Left ventricle myocardium superior (tissue), 1 donor: ENCODE measurements at places on chromosomes 4 and X.
A peak's percentile ranks its signal among the peaks of the same experiment; 100 is the strongest.

GRCh38 chrX:150324919-150325318, 38.2 kb upstream of the MAMLD1 start:
- DNase-seq: no peak

DNA sequence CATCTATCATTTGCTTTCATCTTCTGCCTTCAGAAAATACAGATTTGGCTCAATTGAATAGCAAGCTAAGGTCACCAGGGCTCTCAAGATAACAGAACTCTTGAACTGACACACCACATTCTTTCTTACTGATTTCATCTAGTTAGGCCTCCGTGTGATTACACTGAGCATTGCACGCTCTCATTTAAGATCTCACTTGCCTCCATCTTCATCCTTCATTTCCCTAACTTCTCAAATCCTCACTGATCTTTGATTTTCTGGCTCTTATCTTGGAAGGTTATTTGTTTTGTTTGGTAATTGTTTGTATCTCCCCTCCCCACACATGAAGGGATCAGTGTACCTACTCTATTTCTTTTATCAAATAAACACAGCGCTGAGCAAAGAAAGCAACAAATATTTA, 47.7 kb downstream of the MANBA start:
- DNase-seq: no peak

DNA sequence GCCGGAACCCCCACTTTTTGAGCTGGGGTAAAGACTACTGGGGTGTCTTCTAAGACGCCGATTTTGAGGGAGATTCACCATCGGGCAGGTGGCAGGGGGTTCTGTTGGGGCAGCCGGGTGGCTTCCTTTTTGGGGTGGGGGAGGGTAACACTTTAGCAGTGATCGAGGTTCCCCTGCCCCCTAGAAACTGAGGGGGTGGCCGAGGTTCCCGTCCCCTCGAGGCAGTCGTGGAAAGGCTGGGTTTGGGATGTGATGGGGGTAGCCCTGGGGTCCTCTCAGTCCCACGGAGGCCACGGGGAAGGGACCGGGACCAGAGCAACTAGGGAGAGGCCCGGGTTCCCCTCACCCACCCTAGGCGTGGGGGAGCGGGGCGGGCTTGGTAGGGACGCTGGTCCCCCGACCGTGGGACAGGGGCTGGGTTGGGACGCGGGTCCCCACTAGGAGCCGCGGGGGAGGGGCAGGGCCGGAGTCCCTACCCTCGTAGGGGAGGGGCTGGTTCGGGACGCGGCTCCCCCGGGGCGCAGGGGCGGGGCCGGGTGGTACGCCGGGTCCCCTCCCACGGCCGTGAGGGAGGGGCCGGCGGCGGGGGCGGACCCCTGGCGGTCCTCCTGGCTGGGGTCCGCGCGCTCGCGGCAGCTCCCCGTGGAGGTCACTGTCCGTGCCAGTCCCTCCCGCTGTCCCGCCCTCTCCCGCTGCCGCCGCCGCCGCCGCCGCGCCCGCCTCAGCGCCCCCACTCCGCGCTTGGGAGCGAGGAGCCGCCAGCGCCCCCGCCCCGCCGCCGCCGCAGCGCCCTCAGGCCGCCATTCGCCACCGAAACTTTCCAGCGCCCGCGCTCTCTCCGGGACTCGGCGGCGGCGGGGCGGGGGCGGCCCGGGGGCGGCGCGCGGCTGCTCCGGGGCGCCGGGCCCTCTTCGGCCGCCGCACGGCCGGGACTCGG, at the start of gene TBL1X:
TBL1X (plus strand) TSS at position 624 of the 937 bp plus-strand sequence. CDS start 188,529 bp downstream, outside the sequence.
- peak; percentile 79 for DNase-seq

DNA sequence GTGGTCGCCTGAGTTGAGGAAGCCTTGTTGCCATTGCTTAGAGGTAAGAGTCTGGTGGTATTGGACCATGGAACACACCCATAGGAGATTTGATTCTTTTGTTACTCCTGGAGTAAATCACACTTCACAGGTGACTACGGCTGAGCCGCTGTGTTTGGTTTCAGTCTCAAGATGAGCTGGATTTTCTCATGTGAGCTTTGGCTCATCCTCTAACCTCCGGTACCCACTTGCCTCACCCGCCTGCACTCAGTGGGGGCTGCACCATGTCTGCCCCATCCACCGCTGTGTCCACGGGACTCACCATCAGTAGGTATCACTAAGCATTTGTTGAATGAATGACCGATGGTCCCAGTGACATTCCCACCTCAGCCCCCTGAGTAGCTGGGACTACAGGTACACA, 52.7 kb downstream of the HTT-AS start:
- no peak for DNase-seq

DNA sequence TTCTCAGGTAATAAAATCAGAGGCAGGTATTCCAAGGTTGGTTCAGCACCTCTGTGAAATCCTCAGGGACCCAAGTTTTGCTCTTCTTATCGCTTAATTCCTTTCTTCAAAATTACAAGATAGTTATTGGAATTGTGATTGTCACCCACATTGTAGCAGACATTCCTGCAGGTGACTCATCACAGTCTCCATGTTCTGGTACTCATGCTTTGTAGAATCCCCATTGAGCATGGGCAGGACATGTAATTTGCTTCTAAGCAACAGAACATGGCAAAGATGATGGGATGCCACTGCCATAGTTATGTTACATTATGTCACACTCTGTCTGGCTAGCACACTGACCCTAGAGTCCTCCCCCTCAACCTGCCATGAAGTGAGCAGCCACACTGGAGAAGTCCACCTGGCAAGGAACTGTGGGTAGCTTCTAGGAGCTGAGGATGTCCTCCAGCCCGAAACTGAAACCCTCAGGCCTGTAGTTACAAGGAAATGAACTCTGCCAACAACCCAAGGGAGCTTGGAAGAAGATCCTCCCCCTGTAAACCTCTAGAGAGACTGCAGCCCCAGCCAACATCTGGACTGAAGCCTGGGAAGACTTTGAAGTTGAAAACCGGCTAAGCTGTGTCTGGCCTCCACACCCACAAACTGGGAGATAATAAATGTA, 58.3 kb upstream of the GUCY1A1 start:
- DNase-seq: no peak

GRCh38 chrX:15985937-15986336, 131.3 kb upstream of the AP1S2 start:
- DNase-seq: no peak

DNA sequence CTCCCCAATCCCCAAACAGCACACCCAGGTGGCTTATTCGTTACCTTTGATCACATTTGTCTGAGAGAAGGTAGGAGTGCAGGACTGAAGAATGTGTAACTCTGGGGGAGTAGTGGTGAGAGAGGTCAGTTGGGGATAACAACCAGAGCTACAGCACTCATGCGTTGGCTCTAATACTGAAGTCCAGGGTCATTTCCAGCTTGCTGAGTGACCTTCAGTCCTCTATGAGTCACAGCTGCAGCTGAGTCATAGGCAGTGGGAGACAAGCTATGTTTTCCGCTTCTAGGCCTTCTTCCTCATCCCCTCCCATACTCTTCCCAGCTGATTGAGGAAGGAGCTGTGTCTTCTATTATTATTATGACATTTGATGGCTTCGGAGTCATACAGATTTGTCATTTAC, 31.6 kb upstream of the CT47C1 start:
- DNase-seq: peak; percentile 31

DNA sequence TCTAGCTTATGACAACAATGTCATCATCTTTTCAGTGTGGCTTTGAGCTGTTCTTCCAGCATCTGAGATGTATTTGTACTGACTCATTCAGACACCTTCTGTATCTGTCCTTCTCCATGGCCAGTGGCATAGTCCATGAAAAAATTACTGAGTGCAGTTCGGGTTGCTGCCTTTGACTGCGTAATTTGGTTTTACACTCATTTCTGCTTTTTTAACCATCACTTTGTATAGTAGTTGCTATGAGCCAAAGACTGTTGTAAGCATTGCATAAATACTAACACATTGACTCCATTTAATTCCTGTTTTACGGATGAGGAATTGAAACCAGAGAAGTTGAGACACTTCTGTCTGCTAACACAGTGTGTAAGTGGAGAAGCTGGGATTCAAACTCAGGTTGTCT, 190.7 kb upstream of the MID1 start:
- no peak for DNase-seq

DNA sequence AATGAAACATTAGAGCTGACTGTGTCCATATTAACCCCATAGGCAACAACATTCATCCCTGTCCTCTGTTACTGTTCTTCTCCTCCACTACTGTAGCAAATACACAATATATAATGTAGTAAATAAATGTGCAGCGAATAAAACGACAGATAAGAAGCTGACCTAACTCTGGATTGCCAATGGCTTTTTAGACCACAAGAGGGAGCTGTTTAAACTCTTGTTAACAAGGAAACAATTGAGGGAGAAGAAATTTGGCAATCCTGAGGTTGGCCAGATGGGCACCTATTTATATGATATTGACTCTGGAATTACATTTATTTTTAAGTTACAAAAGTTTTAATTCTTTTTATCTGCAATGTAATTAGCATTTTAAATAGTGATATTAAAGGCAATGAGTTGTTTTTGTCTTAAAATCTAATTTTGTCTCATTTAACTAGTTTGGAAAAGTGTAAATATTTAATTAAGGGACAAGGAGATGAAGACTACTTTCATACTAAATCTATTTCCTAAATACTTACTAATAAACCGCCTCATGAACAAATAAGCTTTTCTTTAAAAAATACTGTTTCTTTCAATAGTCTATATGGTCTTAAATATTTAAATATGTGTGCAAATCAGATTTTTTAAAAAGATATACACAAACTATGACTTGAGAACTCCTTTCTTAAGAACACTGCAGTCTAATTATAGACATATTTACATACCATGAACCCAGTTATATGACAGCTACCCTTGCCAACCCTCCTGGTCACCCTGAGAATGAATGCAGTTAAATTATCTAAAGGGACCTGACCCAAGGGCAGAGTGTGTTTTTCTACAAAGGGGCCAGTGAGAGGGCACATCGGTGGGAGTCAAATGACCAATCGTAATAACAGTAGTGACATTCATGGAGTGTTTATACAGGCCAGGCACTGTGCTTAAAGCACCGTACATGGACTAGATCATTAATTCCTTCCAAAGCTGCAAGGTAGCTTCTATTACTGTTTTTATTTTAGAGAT, 52.9 kb upstream of the HPF1 start:
- DNase-seq: no peak

- no peak for DNase-seq
Observed at GRCh38 chr4:142016031-142016430, 379.6 kb downstream of the IL15 start.

DNA sequence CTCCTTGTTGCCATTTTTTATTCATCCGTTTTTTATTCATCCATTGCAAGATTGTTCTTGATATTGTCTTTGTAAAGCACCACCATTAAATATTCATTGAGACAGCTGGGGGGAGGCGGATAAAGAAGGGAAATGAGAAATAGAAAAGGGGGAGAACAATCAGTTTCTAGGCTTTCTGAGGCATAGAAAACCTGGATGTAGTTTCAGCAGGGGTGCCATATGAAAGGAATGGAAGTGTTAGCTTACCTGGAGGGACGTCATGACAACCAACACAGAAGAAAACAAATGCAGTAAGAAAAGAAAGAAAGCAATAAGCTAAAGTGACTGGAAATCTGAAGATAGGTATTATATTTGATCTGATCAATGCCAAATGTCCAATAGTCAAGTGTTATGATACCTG, 276.1 kb downstream of the GASK1B start:
- DNase-seq: no peak

DNA sequence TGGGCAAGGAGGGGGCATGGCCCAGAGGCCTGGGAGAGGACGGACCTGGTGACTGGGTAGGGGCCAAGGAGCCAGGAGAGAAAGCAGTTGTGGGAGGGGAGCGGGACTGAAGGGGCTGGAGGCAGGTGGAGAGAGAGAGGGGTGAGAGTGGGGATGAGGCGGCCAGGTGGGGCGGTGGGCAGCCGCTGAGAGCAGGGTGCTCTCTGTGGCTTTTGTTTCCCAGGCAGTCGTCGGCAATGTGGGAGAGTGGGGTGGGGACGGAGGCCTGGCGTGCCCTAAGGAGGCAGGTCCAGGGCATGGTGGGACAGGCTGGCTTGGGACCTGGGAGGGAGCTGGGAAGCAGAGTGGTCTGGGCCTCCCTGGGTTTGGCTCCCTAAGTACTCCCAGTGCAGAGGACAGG, 3.2 kb upstream of the ATP2B3 start:
- DNase-seq: no peak

GRCh38 chr4:1105067-1105466, 8.3 kb downstream of the RNF212 start:
- DNase-seq: no peak
